ENCODE measurements at places on chromosomes 2 and 18. TPM values are rescaled to one million over a fixed set of nuclear protein-coding genes. Genes with fewer than 3 reads are reported as not detected.

TCF23 gene
- total RNA-seq = not detected

KCNJ13 gene
- total RNA-seq = not detected

CDCA7 gene
- total RNA-seq = 13.2 TPM

NMUR1 gene
- total RNA-seq = 0.05 TPM

ADD2 gene
- total RNA-seq = 13.3 TPM

SIX3 gene
- not detected for total RNA-seq

POU3F3 gene
- total RNA-seq = 0.23 TPM

SRD5A2 gene
- not detected for total RNA-seq

DNA sequence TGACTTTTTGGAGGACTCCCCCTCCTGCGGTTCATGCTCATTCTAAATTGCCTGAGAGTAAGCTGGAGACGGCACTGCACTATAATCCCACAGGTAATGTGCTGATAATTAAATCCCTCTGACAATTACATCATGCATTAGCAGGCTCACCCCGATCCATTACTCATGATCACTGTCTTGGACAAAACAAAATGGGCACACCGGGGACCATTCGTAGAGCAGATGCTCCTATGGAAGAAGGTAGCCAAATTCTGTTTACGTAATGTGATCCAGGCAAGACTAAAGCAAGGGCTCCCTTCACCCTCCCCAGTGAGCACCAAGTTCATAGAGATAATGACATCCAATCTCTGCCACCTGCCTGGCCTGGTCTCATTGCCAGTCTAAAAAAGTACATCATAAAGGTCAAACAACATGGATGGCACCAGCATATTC lies 657.1 kb upstream of the SOX11 start:
- no peak for DNase-seq

- DNase-seq = no peak
Observed at GRCh38 chr2:83233326-83233725, 1225.8 kb downstream of the SUCLG1 start.

- no peak for DNase-seq
Observed at GRCh38 chr2:112433932-112434730, 686 bp upstream of the RGPD8 start.

- peak; percentile 73 for DNase-seq
Observed at GRCh38 chr2:54657664-54658083, 65.8 kb upstream of the EML6 start.

- DNase-seq = peak; percentile 96
Observed at GRCh38 chr2:46351750-46352138, 54.5 kb downstream of the EPAS1 start.

- peak; percentile 44 for DNase-seq
Observed at GRCh38 chr2:142682528-142682927, 194.9 kb upstream of the KYNU start.

DNA sequence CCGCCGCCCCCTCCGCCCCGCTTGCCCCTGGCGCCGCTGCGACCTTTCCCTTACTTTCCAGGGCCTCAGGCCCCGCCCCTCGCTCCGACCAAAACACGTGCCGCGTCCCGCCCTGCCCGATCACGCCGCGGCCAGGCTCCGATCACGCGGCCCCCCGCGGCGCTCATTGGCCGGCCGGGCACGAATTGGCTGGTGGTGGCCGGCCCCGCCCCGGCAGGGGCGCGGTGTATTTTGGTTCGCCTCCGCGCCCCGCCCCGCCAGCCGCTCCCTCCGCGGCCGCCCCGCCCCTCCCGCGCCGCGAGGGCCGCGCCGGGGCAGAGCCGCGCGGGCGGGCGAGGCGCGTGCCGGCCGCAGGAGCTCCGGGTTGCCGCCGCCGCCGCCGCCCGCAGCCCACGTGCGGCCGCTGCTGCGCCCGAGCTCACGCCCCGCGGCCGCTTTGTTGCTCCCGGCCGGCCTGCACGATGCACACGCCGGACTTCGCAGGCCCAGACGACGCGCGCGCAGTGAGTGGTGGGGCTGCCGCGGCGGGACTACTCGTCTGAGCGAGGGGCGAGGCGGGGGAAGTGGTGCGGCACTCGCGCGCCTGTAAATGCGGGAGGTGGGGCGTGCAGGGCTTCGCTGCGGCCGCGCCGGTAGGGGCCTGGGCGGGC lies at the start of gene KLF11:
Gene KLF11, plus strand, starts transcription at position 295 of the 650 bp plus-strand sequence. Its CDS starts 167 bp downstream, at position 462.
- DNase-seq = peak; percentile 95

GRCh38 chr2:32418778-32419177 lies 62.0 kb downstream of the BIRC6 start:
- peak; percentile 68 for DNase-seq

DNA sequence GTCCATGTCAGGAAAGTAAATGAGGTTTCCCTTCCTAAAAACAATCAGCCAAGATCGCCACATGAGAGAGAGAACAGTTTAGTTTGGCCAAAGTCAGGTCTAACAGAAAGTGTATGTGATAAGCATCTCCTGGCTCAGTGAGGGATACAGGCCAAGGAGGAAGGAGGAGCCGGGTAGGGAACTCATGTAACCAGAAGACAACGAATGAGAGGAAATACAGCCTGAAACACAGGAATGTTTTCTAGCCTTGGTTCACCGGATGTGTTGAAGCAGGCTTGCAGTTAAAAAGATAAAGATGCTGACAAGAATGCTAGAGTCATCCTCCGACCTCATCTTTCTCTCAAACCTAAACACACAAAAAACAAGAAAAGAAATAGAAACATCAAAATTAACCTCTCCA lies 283.9 kb upstream of the SIX2 start:
- peak; percentile 35 for DNase-seq

DNA sequence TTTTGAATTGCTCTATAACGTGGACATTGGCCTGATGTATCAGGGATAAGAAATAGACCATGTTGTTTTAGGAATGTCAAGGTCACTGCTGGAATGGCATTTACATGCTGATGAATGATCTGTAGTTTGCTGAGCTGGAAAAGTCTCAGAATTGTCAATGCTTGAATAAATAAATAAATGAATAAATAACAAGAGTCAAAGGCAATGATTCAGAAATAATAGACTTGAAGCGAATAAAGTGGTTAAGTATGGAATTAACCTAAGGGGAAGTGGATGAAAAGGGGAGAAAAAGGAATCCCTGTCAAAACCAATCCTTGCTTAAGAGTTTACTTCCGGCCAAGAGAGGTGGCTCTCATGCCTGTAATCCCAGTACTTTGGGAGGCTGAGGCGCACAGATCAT lies 1620.0 kb downstream of the SUCLG1 start:
- DNase-seq = no peak

DNA sequence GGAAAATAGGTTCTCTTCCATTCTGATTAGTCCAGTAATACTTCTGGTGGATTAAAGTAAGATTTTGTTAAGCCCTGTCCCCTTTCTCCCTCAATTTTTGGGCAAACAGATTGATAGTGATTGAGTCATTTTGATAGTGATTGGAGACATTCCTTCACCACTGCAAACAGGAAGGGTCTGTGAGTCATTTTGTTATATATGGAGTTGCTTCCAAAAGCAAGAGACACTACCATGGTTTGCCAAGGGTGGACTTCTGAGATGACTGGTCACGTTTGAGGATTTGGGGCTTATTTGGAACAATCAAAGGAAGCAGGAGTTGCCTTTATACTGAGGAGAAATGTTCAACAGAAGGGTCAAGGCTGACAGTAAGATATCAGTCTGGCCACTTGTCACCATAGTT lies 249.9 kb downstream of the PARD3B start:
- DNase-seq = peak; percentile 80

DNA sequence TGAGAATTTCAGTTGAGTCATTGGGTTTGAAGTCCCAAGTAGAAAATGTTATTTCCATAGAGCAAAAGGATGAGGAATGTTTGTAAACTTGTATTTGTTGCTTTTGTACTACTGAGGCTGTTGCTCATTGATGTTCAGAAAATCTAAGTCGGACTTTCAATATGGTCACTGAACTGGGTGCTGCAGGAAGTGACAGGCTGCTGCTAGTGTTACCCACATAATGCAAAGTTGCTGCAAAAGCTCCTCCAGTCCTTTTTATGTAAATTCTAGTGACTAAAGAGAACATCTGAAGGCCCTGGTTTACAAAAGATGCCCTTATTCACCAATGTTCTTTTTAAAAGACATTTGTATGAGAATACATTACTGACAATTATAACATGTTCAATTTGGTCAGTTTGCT lies 131.1 kb upstream of the FAM98A start:
- no peak for DNase-seq

- no peak for DNase-seq
Observed at GRCh38 chr18:31566576-31567306, 24.9 kb upstream of the TTR start.

- no peak for DNase-seq
Observed at GRCh38 chr2:206031162-206031784, 54.7 kb downstream of the INO80D start.

DNA sequence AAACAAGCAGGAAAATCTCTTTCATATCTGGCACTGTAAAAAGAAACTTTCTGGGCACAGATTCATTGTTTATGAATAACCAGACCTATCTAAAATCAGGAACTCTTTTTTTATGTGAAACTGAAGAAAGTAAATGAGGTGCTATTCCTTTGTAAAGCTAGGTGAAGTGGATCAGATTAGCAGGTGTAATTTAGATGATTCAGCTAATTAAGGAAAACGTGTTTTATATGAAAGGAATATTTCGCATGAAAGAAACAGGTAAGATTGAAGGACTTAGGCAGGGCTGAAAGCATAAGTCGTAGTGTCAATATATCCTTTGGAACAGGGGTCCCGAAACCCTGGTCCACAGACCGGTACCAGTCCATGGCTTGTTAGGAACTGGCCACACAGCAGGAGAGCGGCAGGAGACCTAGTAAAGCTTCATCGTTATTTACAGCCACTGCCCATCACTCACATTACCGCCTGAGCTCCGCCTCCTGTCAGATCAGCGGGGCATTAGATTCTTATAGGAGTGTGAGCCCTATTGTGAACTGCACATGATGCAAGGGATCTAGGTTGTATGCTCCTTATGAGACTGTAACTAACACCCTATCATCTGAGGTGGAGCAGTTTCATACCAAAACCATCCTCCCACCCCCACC lies 20.3 kb upstream of the XIRP2 start:
- no peak for DNase-seq

- DNase-seq = no peak
Observed at GRCh38 chr18:50008306-50008705, 186.6 kb downstream of the MYO5B start.

GRCh38 chr2:26975102-26975501 lies 4.7 kb downstream of the MAPRE3 start:
- no peak for DNase-seq

Measured in dermis blood vessel endothelial cell (primary cell).